ENCODE measurements at places on chromosomes 7 and 10.

DNA sequence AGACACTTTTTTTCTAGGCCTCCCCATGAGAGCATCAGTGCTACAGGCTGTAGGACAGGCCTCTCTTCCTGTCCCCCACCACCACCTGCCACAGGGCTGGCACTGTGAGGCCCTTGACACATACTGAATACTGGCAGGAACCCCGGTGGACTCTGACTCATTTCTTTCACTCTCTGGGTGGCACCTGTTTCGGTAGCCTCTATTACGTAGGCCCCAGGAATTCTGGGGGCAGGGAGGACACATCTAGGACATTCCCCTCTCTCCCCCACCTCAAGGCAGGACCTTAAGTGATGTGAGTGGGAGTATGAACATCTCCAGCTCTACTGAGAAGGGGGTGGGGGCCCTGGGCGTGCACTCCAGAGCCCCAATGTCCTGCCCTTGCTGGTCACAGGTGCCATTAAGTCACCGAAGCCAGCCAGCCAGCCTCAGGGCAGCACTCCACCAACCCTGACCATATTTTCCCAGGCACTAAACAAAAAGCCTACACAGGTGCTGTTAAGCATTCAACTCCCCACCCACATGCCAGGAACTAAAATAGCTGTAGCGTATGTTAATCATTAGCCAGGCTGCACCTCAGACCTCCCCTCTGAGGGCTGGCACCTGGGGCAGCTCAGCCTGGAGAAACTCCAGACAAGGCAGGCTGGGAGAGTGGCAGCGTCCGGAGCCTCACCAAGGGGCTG is 8.9 kb downstream of the ANXA11 start:
- peak; percentile 58 for DNase-seq

GRCh38 chr7:80635998-80636397 is 2.4 kb upstream of the CD36 start:
- no peak for DNase-seq

DNA sequence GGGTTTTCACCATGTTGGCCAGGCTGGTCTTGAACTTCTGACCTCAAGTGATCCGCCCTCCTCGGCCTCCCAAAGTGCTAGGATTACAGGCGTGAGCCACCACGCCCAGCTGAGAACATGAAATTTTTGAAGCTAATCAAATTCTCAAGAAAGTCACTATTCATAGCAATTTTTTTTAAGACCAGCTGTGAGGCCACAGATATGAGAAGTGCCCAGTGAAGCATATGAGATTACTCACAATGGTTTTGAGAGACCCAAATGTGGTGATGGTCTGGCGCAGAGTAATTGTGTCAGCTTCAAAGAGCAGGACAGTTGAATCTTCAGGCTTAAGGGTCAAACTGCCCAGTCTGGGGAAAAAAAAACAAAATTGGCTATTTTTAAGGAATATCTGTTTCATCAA is 16.2 kb downstream of the NCOA4 start:
- DNase-seq = no peak

DNA sequence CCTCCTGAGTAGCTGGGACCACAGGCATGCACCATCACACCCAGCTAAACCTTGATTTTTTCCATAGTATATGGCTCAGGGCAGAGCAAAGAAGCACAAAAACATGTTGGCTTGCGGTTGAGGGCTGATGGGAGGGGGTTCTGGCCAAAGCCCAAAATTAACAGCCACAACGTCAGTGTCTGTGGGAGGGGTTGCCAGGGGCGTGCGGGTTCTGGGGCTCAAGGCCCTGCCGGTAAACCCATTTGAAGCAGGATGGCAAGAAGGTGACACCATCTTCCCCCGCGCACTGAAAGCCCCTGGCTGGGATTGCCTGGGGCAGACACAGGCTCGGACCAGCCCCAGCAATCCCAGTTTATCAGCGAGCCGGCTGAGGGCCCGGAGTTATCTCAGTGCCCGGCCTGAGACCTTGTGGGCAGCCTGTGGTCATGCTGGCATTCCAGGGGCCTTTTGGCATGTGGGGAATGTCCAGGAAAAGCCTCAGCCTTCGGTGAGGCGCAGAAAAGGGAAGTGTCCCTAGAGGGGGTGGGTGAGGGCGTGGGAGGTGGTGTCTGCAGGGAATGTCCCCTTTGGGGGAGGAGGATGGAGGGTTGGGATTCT is 167.7 kb upstream of the TNRC18 start:
- no peak for DNase-seq

- peak; percentile 31 for DNase-seq
These were observed 147.6 kb downstream of the GPR85 start for GRCh38 chr7:112938863-112939573.

DNA sequence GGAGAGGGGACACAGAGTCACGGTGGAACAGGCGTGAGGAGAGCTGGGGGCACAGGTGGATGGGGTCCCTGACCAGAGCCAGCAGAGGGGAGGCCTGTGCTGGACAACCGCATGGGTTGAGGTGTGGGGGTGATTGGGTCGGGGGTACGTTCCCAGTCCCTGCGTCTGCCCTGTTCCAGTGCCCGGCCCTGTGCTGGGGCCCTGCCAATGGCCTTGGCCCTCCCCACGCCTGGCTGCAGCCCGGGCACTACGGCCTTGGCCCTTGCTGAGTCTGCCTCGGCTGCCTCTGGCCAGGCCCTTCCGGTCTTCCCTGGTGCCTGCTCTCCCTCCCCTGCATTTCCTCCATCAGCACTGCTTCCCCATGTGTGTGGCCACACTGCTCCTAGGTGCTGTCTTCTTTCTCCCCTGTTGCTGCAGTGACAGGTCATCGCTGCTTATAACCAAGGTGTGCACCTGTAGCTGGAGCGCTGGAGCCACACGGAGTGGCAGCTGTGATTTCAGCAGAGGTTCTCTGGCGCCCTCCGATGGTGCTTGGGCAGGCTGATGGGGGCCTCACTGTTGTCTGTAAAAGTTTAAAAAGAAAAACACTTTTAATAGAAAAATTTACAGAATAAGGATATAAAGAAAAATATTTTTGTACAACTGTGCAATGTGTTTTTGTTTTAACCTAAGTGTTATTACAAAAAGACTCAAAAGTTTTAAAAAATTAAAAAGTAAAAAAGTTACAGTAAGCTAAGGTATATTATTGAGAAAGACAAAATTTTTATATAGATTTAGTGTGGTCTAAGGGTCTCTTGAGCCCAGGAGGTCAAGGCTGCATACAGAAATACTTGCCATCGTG is 45.2 kb upstream of the BHLHA15 start:
- DNase-seq = peak; percentile 20

DNA sequence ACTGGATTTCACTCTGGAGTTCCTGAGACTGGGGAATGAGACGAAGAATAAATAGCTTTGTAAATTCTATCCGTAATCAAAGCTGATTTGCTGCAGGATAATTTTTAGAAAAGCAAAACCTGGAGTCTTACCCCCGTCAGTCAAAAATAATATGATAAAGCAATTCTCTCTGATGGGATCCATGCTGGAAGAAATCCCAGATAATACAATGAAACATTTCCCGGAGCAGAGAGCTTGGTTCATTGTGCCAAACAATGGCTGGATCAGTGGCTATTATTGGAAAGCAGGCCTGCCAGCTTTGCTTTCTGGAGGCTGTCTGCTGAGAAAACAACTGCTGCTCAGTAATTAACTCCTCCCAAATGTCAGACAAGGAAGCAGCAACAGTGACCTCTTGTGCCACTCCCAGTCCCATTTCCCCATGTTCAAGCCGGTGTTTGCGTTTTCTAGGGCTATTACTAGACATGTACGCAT is 609.4 kb upstream of the PCDH15 start:
- no peak for DNase-seq

- DNase-seq = no peak
These were observed 28.5 kb upstream of the TOMM7 start for GRCh38 chr7:22851145-22851544.
